ENCODE measurements at places on chromosomes 6 and 20.

- no peak for DNase-seq
Measured at GRCh38 chr6:8166156-8166555, 63.8 kb upstream of the EEF1E1 start.

GRCh38 chr6:3007571-3007970, 7.9 kb downstream of the NQO2 start:
- no peak for DNase-seq

DNA sequence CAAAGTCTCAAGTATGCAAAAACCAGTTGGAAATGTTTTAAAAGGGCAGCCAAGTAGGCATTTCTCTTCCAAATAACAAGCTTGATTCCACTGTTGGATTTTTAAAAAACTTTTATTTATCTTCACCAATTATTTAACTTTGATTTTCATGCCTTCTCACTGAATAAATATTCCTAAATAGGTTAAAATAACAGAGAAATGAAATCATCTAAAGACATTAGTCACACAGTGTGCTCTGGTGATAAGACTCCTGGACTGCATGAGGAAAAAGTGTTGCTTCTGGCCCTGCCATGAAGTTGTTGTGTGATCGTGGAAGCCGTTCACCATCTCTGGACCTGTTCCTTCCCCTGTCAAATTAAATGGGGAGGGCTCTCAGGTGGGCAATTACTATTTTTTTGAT, 33.8 kb upstream of the IGF2R start:
- no peak for DNase-seq

- DNase-seq, result peak; percentile 75
Measured at GRCh38 chr6:151014404-151015100, 149.1 kb downstream of the MTHFD1L start.

- DNase-seq, result no peak
Measured at GRCh38 chr6:117399924-117400323, 25.8 kb downstream of the ROS1 start.
